Hepatocyte (in vitro differentiated cells): ENCODE measurements at places on chromosomes 7 and 10.
A peak's percentile ranks its signal among the peaks of the same experiment; 100 is the strongest.

GRCh38 chr10:121919666-121920065 lies 8.2 kb downstream of the ATE1 start:
- no peak for DNase-seq

DNA sequence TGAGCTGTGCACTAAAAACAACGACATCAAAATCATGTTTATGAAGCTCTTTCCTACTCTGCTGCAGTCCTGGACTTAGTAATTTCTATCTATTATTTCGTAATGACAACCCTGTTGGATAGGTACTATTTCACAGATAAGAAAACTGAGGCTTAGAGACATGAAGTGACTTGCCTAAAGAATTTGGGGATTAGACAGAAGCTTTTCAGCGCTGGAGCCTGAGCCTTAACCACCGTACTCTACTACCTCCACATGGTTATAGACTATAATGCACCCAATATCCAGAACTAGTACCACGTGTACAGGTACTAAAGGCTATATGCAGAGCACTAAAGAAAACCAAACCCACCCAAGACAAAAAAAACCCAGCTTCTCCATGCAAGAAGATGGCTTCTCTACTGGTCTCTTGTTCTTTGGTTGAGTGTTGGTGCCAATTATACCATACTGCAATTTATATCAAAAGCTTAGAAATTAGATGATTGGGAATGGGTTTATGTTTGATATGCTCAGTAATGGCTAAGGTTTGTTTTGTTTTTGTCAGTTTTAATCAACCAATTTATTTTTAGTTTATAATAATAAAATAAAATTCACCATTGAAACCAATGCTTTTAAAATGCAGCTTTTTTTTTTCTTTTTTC lies 6.5 kb upstream of the SNX10 start:
- no peak for DNase-seq

- DNase-seq, result peak; percentile 52
Measured at GRCh38 chr10:102555781-102556328, 52.1 kb downstream of the SUFU start.

GRCh38 chr7:95190515-95190914 lies 133.8 kb downstream of the PON1 start:
- no peak for DNase-seq

DNA sequence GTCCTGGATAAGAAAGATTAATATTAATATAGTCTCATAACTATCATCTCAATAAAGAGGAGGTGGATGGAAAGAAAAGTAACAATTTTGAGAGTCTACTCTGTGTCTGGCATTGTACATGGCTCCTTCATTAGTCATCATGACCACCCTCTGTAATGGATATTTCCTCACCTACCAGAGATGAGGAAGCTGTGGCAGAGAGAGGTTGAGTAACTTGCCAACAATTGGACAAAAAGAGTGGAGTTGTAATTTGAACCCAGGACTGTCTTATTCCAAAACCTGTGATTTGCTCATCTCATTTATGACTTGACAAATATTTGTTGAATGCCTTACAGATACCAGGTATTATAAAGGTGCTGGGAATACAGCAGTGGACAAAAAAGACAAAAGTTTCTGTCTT lies 2.1 kb upstream of the IDE start:
- DNase-seq, result no peak

GRCh38 chr10:113331961-113332360 lies 220.9 kb upstream of the HABP2 start:
- no peak for DNase-seq

DNA sequence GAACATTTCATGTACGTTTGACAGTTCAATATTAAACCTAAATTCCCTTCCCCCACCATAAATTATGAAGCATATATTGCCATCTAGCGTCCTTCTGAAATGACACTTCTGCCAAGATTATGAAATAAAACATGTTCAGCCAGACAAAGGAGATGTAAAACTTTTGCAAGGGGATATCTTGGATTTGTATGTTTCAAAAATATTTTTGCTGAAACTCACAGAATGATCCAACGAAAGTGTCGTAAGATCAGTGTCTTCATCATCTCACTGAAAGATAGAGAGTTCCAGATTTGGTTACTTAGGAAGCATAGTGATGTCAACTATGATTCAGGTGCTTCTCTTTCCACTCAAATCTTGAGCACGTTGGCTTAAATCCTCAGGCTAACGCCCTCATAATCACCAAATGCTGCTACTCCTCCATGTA lies 904.3 kb downstream of the XPNPEP1 start:
- DNase-seq, result no peak

GRCh38 chr7:1950452-1951158 lies 280.5 kb downstream of the ELFN1 start:
- no peak for DNase-seq

DNA sequence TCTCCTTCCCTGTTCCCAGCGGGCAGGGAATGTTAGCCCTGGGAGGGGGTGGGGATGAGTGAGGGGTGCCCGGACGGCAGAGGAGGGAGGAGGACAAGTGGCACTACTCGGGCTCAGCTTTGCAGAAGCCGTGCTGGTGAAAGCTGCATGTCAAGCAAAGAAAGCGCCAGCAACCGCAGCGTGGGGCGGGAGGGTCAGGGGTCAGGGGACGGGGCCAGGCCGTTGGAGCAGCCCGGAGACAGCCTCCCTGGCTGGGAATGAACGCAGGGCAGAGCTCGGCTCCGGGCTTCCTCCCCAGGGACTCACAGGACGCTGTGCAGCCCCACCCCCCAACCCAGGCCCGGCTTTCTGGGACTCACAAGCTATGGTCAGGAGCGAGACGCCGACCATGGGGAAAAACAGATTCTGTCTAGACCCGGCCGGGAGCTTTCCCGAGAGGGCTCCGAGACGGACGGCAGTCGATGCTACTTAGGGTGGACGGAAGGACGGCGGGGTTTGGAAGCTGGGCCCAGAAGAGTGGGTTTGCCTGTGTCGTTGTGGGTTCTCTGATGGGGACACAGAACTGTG lies 113.4 kb downstream of the VIPR2 start:
- no peak for DNase-seq

- DNase-seq, result no peak
Measured at GRCh38 chr7:46572691-46573090, 651.6 kb upstream of the IGFBP3 start.

GRCh38 chr10:74500816-74501215 lies 325.6 kb upstream of the KAT6B start:
- no peak for DNase-seq

DNA sequence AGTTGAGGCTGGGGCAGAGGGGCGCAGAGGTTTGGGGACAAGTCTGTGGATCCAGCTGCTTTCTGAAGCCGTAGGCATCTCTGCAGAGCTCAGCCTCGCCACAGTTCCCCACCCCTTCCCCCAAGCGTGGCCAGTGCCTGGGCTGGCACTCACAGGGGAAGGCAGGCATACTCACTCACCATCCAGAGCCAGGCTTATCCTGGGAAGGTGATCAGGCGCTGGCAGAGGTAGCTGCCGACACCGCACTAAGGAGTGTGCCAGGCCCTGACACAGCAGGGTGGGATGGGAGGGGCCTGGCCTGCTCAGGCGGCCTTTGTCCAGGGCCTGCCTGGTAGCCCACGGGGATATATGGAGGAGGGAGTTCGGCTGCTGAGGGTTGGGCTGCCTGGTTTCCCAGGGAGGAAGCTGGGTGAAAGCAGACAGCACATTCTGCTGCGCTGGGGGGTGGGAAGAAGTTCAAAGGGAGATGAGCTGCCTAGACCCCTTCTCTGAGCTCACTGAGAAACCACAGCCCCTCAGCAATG lies 15.9 kb downstream of the VSIR start:
- no peak for DNase-seq

- DNase-seq, result peak; percentile 64
Measured at GRCh38 chr10:129853562-129853903, 110.5 kb downstream of the EBF3 start.

GRCh38 chr10:126910798-126911197 lies 5.6 kb downstream of the DOCK1 start:
- no peak for DNase-seq

GRCh38 chr10:69994262-69994661 lies 58.4 kb upstream of the MACROH2A2 start:
- DNase-seq, result peak; percentile 28

DNA sequence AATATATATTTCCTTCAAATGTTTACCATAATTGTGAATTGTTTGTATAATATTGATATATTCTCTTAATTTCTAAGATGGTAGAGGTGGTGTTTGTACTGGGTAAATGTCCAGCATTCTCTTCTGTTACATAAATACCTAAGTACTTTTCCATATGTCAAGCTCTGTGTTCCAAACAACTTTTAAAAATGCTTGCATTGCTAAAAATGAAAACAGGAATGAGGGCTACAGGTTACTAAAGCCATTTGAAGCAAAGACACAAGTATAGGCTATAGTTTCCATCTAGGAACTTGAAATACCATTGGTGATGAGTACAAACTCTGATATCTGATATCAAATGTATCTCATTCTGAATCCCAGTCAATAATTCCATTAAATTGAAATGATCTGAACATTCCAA lies 233.6 kb upstream of the SORCS1 start:
- DNase-seq, result no peak

GRCh38 chr10:69337296-69338132 lies 59.2 kb downstream of the HK1 start:
- peak; percentile 57 for DNase-seq

- no peak for DNase-seq
Measured at GRCh38 chr7:20596653-20597052, 18.8 kb upstream of the ABCB5 start.

- DNase-seq, result no peak
Measured at GRCh38 chr10:63522995-63523394, 1.8 kb downstream of the REEP3 start.

- peak; percentile 23 for DNase-seq
Measured at GRCh38 chr10:125605167-125605566, 77.8 kb downstream of the TEX36 start.

DNA sequence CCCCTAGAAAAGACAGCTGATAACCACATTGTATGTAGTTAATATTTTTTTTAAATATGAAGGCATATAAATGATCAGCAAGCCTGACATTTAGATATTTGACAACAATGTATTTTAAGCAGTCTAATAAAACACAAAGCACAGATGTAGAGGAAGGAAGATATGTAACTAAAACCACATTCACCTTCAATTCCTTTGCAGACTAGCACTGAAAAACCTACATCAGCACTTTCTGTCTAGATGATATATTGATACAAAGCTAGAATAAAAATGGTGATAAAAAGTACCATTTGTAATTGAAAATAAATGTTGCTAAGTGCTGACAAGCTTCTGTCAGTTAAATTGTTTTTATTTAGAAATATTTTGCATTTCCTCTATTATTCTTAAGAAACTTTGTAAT lies 153.6 kb downstream of the IMMP2L start:
- no peak for DNase-seq

GRCh38 chr7:139345042-139345441 lies 3.9 kb downstream of the FMC1 start:
- DNase-seq, result no peak

GRCh38 chr10:62147425-62147824 lies 121.2 kb downstream of the RTKN2 start:
- no peak for DNase-seq

DNA sequence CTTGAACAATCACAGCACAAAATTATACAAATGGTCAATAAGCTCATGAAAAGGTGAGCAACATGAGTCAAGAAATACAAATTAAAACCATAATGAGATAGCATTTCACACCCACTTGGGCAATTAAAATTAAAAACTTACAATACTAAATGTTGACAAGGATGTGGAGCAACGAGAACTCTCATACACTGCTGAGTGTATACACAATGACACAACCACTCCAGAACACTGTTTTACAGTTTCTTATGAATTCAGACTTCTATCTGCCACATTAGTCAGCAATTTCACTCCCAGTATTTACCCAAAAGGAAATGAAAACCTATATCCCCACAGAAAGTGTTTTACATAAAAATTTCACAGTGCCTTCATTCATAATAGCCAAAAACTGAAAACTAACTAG lies 31.1 kb downstream of the GDI2 start:
- no peak for DNase-seq

- DNase-seq, result no peak
Measured at GRCh38 chr10:54656643-54657042, 144.4 kb downstream of the PCDH15 start.

- DNase-seq, result no peak
Measured at GRCh38 chr10:69495666-69496065, 44.4 kb downstream of the TSPAN15 start.

GRCh38 chr7:124072603-124073309 lies 39.9 kb upstream of the TMEM229A start:
- peak; percentile 48 for DNase-seq

DNA sequence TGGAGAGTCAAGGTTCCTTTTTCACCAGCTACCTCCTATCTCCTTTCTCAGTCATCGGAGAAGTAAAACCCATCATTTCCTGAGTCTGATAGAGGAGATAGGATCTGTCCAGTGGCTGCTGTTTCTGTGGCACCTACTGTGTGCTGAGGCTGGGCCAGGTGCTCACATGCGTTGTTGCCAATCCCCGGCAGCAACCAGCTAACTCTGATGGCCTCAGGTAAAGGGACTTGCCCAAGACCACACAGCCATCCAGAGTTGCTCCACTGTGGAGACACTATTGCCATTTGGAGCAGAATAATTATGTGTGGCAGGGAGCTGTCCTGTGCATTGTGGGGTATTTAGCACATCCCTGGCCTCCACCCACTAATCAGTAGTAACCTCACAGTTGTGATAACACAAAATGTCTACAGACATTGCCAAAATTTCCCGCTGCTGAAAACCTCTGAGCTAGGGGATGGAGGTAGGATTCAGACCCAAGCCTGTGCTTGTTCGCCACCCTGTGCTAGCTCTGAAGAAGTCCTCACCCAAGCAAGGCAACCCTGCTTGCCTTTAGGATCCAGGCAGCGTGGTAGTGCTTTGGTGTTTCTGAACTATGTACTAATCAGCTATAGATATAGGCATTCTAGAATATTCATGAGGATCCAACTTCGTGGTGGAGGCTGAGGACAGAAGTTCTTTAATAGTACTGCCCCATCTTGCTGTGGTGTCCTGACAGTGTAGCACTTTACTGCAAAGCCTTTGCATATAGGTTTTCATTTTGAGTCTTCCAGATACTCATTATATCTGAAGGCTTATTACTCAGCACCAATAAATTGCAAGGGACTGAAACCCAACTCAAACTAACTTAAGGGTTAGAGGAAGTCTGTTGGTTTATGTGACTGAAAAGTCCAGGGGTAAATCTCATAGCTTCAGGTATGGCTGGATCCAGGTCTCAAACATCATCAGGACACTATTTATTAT lies 164.6 kb downstream of the GRK5 start:
- DNase-seq, result no peak

DNA sequence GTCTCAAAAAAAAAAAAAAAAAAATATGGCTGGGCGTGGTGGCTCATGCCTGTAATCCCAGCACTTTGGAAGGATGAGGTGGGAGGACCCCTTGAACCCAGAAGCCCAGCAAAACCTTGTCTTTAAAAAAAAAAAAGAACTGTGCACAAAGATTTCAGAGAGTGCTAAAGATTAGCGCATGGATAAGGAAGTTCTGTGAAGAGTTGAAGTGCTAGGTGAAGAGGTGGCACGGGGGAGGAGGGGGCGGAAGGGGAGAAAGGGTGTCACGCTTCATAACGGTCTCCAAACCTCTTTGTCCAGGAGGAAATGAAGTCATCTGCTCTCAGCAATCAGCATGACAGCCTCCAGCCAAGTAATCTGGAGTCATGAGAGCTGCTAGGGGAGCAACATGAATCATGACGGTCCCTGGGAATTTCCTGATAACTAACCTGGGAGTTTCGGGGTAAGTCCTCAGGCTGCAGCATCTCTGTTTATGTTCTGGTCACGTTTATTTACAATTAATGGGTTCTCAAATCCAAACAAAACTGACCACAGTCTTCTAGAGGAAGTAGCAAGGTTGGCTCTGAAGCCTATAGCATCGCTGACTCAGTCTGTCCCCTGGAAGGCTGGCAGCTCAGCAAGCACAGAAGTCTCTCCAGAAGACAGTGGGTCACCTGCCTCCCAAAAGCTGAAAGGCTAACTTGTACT lies 1.9 kb upstream of the PLAU start:
- DNase-seq, result peak; percentile 68
